ENCODE measurements at places on chromosomes 12 and 14.

GRCh38 chr14:104461676-104462449 is 117.7 kb upstream of the C14orf180 start:
- no peak for DNase-seq

GRCh38 chr14:79248771-79249170 is 962.5 kb downstream of the DIO2 start:
- DNase-seq: no peak

DNA sequence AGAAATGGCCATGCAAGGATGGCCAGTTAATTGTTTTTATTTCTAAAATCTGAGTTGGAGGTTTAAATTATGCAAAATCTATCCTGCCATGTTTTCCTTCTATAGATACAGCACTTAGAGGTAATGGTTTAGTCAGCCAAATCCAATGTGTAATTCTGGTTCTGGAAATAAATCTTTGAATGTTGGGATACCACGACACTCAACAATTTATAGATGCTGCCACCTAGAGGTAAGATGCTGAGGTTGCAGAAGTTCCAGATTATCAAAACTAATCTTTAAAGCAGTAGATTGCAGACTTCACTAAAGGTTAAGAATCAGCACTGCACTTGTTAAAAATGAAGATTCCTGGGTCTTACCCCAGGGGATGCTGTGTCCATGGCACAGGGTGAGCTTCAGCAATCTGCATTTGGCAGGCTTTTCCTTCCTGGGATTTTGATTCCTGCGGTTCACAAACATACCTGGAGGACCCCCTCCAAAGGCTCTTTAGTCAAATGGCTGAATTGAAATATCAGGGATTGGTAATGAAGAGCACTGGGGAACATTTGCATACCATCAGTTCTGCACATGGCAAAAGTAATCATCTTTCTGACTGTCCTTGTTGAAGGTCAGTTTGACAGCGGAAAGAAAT is 53.4 kb upstream of the ANO4 start:
- DNase-seq: no peak

- DNase-seq: no peak
Measured at GRCh38 chr14:102593061-102593824, 794 bp downstream of the RCOR1 start.

GRCh38 chr14:104976198-104977007 is 1.8 kb downstream of the AHNAK2 start:
- no peak for DNase-seq

GRCh38 chr12:6954316-6955107 is 3.4 kb downstream of the PTPN6 start:
- DNase-seq: no peak

DNA sequence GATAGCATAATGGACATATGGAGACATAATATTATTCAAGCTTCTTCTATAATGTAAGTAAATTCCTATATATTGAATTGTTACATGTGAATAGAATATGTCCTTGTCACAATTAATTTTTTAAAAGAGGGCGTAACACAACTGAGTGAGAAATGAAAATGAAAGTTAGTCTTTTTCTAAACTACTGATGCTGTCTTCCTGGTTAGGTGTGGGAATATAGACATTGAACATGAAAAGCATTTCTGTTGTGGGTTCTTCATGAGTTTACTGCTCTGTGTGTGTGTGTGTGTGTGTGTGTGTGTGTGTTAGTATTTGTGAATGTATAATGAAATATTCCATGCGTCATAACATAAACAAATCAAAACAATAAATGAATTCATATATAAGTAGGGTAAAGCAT is 40.5 kb upstream of the RTL1 start:
- DNase-seq: no peak

DNA sequence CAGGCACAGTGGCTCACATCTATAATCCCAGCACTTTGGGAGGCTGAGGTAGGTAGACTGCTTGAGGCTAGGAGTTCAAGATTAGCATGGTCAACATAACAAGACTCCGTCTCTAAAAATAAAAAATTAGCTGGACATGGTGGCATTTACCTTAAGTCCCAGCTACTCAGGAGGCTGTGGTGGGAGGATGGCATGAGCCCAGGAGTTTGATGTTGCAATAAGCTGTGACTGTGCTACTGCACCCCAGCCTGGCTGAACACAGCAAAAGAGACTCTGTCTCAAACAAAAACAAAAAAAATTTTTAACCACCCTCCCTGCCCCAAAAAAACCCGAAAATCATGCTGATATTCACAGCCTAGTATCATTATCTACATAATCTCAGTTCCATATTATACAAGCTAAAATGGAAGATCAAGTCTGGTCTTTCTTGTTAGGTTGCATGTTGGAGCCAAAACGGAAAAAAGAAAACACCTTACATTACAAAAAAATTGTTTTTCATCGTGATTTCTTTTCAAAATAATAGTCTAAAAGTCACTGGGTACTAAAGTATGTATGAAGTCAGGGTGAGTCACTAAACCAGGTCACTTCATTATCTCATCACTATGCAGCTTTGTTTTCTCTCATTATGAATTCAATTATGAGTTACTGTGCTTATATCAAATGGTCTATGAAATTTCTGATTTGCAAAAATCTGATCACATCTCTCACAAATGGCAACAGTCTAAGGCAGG is 13.8 kb downstream of the GXYLT1 start:
- no peak for DNase-seq

DNA sequence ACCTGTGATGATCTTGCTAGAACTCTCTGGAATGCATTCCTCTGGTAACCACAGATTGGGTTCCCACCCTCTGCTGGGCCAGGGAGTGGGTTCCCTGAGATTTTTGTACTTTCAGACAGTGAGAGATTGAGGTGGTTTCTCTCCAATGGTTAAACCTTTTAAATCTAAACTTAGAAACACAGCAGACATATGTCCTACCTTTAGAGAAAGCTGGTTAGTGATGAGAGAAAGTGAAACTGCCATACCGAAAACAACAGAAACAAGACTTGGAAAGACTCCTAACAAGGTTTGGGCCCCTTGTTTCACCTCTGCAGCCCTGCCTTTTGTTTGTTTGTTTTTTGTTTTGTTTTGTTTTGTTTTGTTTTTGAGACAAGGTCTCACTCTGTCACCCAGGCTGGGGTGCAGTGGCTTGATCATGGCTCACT is 9.7 kb upstream of the SGPP1 start:
- no peak for DNase-seq

GRCh38 chr12:25320123-25321006 is 69.6 kb upstream of the KRAS start:
- DNase-seq: no peak

DNA sequence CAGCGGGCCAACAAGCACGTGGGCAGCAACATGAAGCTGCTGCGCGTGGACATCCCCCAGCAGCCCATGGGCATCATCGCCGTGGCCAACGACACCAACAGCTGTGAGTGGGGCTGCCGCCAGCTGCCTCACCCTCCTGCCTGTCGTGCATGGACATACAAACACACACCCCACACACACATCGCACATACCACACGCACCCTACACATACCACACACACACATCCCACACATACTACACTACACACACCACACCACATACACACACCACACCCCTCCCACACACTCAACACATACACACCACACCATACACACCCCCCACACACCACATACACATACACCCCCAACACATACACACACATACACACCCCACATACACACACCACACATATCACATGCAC is 25.2 kb upstream of the NXPH4 start:
- DNase-seq: no peak

- no peak for DNase-seq
Measured at GRCh38 chr12:92566448-92567019, 136.3 kb upstream of the PLEKHG7 start.

DNA sequence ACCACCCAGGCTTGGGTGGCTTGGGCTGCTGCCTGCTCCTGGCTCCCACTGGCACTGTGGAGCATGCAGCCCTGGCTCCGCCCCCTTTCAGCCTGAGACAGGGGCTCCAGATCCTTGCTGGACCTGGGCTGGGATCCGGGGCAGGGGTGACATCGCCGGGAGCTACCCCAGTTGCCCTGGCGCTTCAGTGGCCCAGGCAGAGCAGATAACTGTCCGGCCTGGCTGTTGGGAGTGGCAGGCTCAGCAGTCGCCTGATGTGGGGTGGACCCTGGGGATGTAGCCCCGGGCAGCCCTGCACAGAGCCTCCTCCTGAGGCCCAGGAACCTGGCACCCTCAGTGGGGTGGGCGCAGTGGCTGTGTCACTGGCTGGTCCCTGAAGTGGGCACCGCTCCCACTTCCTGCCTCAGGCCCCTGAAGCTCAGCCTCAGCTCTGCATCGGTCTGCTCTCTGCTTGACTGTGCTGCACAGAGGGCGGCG is 57.9 kb downstream of the FUT8 start:
- no peak for DNase-seq

- DNase-seq: no peak
Measured at GRCh38 chr14:33279865-33280264, 341.2 kb downstream of the NPAS3 start.

DNA sequence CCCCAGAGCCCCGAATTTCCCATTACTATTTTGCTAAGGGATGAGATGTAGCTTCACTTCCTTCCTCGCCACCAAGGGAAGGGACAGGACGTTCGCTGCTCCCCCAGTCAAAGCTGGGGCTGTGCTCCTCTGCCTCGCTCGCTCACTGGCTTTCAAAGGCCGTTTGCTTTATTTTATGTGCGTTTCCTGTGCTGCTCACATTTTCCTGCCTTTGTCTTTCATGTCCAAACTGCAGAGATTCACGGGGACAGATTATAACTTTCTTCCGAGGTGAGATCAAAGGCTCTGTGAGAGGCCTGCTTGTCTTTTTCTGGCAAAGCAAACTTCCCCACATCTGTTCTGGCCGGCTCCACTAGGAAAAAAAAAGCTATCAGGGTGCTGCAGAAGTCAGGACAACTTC is 76.0 kb upstream of the FZD10 start:
- DNase-seq: no peak

GRCh38 chr14:27881646-27882045 is 884.9 kb upstream of the FOXG1 start:
- DNase-seq: no peak

DNA sequence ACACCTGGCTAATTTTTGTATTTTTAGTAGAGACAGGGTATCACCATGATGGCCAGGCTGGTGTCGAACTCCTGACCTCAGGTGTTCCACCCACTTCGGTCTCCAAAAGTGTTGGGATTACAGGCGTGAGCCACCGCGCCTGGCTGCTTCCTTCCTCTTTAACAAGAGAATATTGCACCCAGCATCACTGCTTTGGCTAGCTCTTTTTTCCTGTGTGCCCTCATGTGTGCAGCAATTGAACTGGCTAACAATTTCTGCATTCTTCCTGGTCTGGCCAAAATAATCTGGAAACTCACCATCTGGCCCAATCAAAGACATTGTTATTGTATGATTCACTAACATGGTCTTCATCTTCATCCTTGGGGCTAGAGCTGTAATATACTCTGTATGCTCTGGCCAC is 2.7 kb upstream of the ASB8 start:
- no peak for DNase-seq

- no peak for DNase-seq
Measured at GRCh38 chr12:27498149-27498548, 25.9 kb upstream of the PPFIBP1 start.

- no peak for DNase-seq
Measured at GRCh38 chr12:66010787-66011547, 119.6 kb downstream of the LLPH start.

DNA sequence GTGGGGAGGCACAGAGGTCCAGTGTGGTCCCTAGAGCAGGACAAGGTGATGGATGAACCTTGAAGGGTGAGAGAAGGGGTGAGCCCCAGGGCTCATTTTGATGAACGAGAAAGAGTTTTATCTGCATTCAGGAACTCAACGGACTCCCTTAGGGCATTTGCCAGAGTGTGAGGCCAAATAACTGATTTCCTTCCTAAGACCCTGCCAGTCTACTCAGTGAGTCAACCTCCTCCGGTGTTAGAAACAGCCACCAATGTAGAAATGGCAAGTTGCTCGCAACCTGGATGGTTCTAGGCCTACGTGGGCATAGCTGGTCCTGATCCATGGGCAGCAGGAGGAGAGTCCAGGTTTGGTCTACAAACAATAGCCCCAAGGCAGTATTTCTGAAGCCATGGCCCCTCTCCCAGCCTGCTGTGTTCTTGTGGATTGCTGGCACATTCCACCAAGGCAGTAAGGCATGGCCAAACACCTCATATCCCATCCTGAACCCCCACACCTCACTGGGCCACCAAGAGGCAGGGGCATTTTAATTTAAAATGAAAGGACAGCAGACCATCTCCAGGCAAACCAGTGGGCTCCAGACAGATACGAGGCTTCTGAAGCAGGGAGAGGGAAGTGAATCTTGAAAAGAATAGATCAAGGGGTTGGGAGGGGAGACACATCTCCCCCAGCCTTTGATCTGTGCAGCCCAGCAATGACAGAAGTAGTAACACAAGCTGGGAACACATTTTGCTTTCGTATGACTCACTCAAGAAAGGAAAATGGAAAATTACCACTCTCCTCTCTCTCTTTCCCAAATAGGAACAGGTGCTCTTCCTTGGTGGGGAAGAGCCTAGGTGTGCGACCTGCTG is 25.4 kb upstream of the TESC start:
- DNase-seq: no peak

DNA sequence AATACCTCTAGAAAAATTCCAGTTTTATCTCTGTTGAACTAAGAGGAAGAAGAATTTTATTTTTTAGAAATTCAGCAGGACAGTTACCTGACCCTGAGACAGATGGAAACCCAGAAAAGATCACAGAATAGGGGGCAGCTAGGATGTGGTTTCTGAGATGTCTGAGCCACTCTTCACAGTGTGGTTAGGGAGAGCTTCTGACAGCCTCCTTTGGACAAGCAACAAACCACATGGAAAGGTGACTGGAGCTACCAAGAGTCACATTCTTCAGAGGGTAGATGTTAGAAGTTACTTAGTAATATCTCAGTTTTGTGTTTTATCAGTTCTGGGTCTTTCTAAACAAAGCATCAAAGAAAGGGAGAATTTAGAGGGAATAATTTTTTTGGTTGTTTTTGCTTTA is 117.3 kb upstream of the NAP1L1 start:
- no peak for DNase-seq

- no peak for DNase-seq
Measured at GRCh38 chr12:5511256-5511643, 79.3 kb downstream of the NTF3 start.

DNA sequence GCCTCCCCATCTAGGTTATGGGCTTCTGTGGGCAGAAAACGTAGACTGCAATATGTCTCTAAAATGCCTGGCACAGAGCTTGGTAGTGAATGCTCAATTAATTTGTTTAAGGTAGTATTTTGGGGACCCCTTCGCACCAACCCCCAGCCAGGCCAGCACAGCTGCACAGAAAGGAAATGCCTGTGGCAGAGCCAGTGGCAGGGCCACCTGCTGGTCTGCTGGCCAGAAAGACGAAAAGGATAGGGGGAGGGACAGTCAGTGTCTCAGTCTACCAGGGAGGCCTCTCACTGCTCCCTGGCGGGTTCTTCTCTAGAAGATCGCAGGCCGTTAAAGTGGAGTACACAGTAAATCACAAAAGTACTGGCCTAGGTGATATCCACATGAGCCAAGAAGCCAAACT is 3.5 kb downstream of the RAB15 start:
- DNase-seq: no peak
